AG09309 (cell line): ENCODE measurements at places on chromosomes 1 and 21.
A peak's percentile ranks its signal among the peaks of the same experiment; 100 is the strongest.

GRCh38 chr1:82317671-82318070, 516.9 kb downstream of the ADGRL2 start:
- DNase-seq, result no peak

- no peak for DNase-seq
These were observed 119.9 kb downstream of the SYF2 start for GRCh38 chr1:25112400-25112799.

DNA sequence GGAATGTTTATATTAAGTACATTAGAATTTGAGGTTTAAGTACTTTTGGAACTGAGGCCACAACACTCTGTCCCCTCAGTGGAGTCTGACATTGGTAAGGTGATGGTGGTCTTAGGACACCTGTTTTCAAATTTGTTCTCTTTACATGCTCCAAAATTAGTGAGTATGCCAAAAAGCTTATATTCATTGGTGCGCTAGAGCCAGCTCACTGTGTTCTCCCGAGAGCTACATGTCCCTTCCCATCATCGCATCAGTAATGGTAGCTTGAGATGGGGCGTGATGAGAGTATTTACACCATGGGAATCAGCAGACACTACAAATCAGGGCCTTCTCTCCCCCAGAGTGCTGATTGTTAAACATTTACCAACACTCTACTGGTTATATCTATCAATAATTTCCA, 19.5 kb downstream of the ETS2 start:
- DNase-seq, result no peak

DNA sequence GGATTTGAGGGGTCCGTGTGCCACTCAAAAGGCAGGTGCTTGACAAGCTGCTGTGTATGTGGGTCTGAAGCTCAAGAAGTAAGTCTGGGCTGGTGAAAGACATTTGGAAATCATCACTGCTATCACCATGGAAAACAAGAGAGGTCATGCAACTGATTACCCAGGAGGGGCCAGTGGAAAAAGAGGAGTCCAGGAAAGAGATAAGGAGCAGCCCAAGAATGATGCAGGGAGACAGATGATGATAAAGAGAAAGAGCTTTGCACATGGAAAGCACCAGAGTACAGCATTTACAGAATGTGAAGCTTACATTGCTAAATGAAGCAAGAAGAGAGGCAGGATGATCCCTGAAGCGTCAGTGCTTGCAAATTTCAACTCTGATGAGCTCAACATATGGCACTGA, 203.2 kb downstream of the SETD4 start:
- DNase-seq, result no peak

DNA sequence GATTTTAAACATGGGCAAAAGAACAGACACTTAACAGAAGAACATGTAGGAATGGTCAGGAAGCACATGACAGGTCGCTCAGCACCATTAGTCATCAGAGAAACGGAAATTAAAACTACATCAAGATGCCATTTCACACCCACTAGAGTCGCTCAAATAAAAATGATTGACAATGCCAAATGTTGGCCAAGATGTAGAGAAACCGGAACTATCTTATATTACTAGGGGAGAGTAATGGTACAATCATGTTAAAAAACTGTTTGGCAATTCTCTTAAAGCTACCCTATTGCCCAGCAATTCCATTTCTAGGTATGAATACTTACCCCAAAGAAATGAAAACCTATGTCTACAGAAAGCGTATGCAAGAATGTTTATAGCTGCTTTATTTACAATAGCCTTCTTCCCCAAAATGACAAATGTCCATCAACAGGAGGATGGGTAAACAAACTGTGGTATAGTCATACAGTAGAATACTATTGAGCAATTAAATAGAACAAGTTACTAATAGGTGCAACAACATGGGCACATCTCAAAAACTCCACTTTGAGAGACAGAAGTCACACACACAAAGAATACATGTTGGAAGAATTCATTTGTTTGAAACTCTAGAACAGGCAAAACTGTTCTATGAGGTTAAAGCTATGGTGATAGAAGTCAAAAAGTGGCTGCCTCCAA, 92.8 kb downstream of the ETS2 start:
- no peak for DNase-seq

- DNase-seq, result no peak
These were observed 34.9 kb upstream of the LYPLAL1 start for GRCh38 chr1:219138747-219139146.

- DNase-seq, result no peak
These were observed 98.4 kb downstream of the DIRAS3 start for GRCh38 chr1:67952071-67952470.

DNA sequence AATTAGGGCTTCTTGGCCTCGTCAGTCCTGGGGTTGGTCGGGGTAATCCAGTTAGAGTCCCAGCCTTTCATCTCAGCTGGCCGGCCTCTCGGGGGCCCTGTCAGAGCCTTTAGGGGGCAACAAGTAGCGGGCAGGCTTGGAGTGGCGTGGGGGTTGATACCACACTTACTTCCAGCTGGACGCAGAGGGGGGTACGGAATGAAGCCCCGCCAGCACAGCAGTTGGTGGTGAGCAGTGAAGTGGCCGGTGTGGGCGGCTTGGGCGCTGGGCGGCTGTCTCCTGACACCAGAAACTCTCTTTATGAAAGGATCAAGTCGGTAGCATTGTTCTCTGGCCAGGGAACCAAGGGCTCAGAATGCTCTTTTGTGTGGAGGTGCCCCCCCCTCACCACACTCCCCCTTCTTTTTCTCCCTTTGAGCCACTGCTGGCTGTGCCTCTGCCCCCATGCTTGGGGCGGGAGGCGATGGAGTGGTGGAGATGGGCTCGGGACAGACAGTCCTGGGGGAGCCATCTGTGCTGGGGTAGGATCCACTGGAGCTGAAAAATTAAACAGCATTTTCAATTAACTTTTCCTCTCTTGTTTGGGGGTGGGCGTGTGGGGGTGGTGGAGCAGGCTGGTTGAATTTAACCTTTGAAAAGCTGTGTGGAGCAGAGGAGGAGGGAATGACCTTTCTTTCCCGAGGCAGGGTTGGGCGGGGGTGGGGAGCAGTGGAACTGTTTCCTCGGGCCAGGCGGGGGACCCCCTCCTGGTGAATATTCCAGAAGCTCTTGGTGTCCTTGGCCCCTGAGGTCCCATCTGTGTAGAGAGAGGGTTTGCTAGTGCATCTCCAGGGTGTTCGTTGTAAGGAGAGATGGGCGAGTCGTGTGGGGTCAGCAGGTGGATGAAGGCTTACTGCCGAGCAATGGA, 102.7 kb downstream of the RNF220 start:
- DNase-seq, result no peak

DNA sequence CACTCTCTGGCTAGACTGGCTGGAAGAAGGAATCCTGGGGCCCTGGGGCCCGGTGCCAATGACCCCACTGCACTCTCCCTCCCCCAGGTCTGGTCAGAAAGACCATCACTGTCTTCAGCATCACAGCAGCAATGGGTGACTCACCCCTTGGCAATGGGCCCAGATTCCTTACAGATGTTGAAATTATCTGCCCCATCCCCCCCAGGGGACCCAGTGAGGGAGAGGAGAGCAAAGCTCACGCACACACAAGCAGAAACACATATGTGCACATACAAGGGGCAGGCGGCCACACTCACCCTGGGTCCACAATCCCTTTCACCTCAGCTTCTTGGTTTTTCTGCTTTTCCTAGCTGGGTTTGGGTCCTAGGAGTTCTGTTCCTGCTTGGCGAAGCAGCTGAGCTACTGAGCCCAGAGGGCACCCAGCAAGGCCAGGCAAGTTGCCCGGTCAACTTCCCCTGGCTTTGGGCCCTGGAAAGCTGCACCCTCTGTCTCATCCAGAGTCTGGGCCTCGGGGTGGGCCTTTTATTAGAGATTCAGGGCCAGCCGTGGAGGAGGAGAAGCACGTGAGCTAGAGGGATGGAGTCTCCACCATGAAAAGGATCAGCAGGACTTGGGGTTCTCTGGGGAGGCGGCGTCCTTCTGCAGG, 2.6 kb downstream of the COL16A1 start:
- peak; percentile 93 for DNase-seq

GRCh38 chr1:197619008-197619640, 156.2 kb downstream of the DENND1B start:
- no peak for DNase-seq

DNA sequence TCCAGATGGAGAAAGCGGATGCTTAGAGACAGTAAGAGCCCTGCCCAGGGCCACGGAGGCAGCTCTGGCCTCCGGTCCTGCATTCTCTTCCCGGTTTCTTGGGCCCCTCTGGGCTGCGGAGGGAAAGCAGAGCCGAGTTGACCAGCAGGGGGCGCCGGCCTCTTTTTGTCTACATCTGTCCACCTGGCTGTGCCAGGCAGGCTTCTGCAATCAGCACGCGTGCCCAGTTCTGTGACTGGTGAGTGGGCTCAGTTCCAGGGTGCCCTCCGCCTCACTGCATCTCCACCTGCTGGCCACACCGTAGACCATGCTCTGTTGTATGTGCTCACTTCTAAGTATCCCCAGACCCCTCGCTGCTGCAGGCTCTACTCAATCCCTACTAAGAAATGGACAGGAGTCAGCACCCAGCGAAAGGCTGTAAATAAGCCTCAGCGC, 6.7 kb upstream of the HUNK start:
- no peak for DNase-seq

- DNase-seq, result no peak
These were observed 41.2 kb downstream of the DHCR24 start for GRCh38 chr1:54845772-54846171.

- DNase-seq, result no peak
These were observed 488.5 kb downstream of the NPHP4 start for GRCh38 chr1:5503556-5504363.

- no peak for DNase-seq
These were observed 48.9 kb downstream of the AK4 start for GRCh38 chr1:65196926-65197325.

DNA sequence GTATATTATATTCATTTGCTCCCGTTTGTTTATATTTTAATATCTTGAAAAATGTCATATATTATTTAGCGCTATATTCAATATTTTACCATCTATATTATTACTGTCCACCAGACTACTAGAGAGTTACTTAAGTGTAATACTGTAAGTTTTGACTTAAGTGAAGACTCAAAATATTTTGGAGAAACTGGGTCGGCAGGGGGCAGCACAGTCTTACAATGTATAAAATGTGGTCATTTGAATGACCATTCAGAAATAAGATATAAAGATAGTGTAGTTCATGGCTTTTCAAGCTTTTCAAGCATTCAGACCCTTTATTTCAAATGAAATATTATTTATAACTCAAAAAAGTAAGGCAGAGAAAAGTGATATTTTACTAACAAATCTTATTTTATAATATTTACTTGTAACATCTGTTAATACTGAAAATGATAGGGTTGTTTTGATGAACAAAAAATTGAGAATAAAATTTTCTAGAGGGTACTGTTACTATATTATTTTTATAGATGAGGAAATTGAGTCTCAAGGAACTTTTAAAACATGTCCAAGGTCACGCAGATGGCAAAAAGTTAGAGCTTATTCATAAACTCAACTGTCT, 89.0 kb upstream of the SERTAD4 start:
- DNase-seq, result no peak

- DNase-seq, result no peak
These were observed 323.3 kb downstream of the PAPPA2 start for GRCh38 chr1:176786274-176786673.

- no peak for DNase-seq
These were observed 93.3 kb upstream of the ADAMTS5 start for GRCh38 chr21:27060190-27060589.

- no peak for DNase-seq
These were observed 16.9 kb downstream of the ATG4C start for GRCh38 chr1:62800825-62801306.

DNA sequence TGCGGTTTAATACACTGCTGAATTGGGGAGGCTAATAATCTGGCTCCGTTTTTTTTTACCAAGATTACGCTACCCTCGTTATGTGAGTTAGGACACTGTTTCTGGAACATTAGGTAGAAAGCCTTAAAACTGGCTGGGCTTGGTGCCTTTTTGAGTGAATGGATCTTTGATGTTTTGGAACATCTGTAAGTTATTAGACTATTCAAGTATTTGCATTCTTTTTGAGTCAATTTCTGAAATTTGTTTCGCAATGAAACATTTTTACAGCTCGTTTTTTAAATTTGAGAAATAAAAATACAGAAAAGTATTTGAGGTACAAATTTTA, 106.9 kb downstream of the LTN1 start:
- DNase-seq, result peak; percentile 79

DNA sequence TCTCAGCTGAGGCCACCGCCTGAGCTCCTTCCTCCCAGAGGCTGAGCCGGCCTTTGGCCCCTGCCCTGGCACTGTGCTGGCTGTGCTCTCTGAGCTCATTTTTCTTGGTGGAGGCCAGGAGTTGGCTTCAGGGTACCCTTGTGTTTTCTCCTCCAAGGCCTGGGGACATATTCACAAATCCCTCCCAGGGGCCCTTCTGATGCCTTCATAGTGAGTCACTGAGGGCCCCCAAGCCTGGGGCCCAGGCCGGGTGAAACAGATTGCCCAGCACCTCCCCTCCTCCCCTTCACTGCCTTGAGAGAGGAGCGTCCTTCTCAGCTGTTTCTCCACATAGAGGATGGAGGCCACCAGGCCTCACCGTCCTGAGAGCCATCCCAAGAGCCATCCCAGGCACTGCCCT, 105.8 kb downstream of the SIK1 start:
- no peak for DNase-seq

GRCh38 chr1:67919274-67920072, 86.2 kb upstream of the GNG12 start:
- DNase-seq, result no peak

- peak; percentile 17 for DNase-seq
These were observed 50.3 kb upstream of the USP1 start for GRCh38 chr1:62386351-62387121.

DNA sequence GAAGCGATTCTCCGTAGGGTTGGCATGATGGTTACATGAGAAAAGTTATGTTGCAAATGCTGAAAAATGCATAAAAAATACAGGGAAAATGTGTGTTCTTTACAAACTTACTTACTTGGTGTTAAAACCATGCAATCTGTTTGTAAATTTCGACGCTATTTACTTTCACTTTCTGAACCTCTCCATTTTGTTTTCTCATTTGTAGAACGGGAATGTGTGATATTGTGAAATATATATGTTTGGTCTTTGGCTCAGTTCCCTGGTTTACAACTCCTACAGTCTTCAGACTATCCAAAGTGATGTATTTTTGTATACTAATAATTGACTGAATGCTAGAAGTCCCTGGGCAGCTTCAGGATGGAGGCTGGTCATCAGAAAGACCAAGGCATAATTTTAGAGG, 982.3 kb downstream of the ADGRL2 start:
- DNase-seq, result no peak

DNA sequence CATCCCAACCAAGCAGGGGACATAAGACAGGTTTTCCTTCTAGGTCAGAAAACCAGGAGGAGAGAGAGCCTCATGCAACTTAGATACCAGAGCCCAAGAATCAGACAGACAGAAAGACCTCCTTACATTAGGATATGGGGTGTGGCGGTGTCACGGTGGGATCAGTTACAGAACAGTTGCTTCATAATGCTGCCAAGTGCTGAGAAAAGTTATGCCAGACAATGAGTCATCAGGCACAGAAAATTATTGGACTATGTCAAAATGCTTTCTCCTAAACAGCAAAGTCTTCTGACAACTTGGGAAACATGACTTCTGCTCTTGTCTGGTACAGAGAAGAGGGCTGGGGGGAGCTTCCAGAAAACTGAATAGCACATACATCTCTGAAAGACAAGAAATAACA, 1120.2 kb upstream of the TMPRSS15 start:
- DNase-seq, result no peak

GRCh38 chr1:76254104-76255030, 179.8 kb downstream of the ST6GALNAC3 start:
- DNase-seq, result no peak

- peak; percentile 35 for DNase-seq
These were observed 5.9 kb upstream of the SIPA1L2 start for GRCh38 chr1:232635778-232636356.

- no peak for DNase-seq
These were observed 35.2 kb downstream of the SLC45A1 start for GRCh38 chr1:8352886-8353785.

- DNase-seq, result no peak
These were observed 169.5 kb downstream of the VAV3 start for GRCh38 chr1:107795441-107795840.
